ENCODE measurements at places on chromosomes 7 and 10. TPM values are rescaled to one million over a fixed set of nuclear protein-coding genes. Genes with fewer than 3 reads are reported as not detected.

The ZNF862 gene
- total RNA-seq, result 37.4 TPM

The SPAM1 gene
- total RNA-seq, result not detected

The SLC29A4 gene
- 0.51 TPM for total RNA-seq

The ACTR3C gene
- 7.7 TPM for total RNA-seq

The CTAGE4 gene
- total RNA-seq, result 3.5 TPM

The CASP7 gene
- total RNA-seq, result 31.2 TPM

Measured in activated naive CD4-positive, alpha-beta T cell treated with anti-CD3 and anti-CD28 coated beads, Interleukin-2, amount 10 ng/mL, durations not matched to agents 5 hours and 36 hours (primary cell).